ENCODE measurements at places on chromosomes 2 and 18. TPM values are rescaled to one million over a fixed set of nuclear protein-coding genes. Genes with fewer than 3 reads are reported as not detected.

- no peaks in the 10 kb centered on the region for H3K36me3 ChIP-seq
- peak overlapping the region; percentile 72 for H3K4me3 ChIP-seq
- H3K4me1 ChIP-seq, result peaks cover 22% of the 10 kb centered on the region
- peaks cover 8% of the 10 kb centered on the region for H3K27me3 ChIP-seq
- DNase-seq, result no peak
These were observed 644 bp upstream of the DYM start for GRCh38 chr18:49460976-49461601.

DNA sequence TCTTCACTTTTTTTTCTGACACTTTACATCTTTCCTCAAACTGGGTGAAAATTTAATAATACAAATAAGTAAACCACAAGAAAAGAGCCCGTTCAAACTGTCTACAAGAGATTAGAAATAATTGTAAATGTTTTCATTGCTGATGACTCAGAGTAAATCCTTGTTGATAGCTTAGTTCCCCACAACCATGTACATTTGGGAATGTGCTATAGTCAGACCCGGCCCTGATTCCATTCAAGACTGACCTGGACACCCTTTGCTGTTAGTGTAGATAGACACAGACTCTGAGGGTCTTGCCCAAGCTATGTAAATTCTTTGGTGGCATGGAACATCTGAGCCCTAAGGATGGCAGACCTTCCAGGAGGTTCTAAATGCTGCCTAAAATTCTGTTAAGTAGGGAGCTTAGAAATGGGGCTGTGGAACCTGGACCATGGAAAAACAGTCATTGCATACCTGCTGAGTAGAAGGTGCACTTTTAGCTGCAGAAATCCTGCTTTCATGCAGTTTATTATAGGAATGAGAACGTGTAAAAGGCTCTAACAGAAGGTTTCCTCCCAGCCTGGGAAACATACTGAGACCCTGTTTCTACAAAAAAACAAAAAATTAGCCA is 3.7 kb downstream of the MALT1 start:
- DNase-seq, result no peak
- H3K4me3 ChIP-seq, result no peak overlapping the region
- no peak overlapping the region for H3K27ac ChIP-seq
- no peaks in the 10 kb centered on the region for H3K27me3 ChIP-seq
- no peaks in the 10 kb centered on the region for H3K36me3 ChIP-seq

- DNase-seq, result no peak
- H3K4me3 ChIP-seq, result no peak overlapping the region
- no peaks in the 10 kb centered on the region for H3K36me3 ChIP-seq
- no peaks in the 10 kb centered on the region for H3K27me3 ChIP-seq
- no peak overlapping the region for H3K27ac ChIP-seq
- no peaks in the 10 kb centered on the region for H3K4me1 ChIP-seq
These were observed 7.8 kb downstream of the ANTXR1 start for GRCh38 chr2:69020496-69021426.

GRCh38 chr2:206190689-206191088 is 31.0 kb downstream of the EEF1B2 start:
- no peaks in the 10 kb centered on the region for H3K27me3 ChIP-seq
- no peak overlapping the region for H3K4me3 ChIP-seq
- no peaks in the 10 kb centered on the region for H3K36me3 ChIP-seq
- no peak for DNase-seq
- peaks cover 3% of the 10 kb centered on the region for H3K4me1 ChIP-seq
- no peak overlapping the region for H3K27ac ChIP-seq

- peak; percentile 39 for DNase-seq
- H3K36me3 ChIP-seq, result no peaks in the 10 kb centered on the region
- H3K27ac ChIP-seq, result no peak overlapping the region
- no peaks in the 10 kb centered on the region for H3K27me3 ChIP-seq
These were observed 11.9 kb downstream of the SLC14A2 start for GRCh38 chr18:45627204-45627526.

- H3K36me3 ChIP-seq, result no peaks in the 10 kb centered on the region
- no peak for DNase-seq
- no peaks in the 10 kb centered on the region for H3K4me1 ChIP-seq
- H3K27me3 ChIP-seq, result no peaks in the 10 kb centered on the region
- no peak overlapping the region for H3K27ac ChIP-seq
- no peak overlapping the region for H3K4me3 ChIP-seq
These were observed 79.4 kb upstream of the SRD5A2 start for GRCh38 chr2:31660165-31660564.

GRCh38 chr18:42854558-42854957 is 260.9 kb downstream of the RIT2 start:
- no peaks in the 10 kb centered on the region for H3K36me3 ChIP-seq
- no peaks in the 10 kb centered on the region for H3K27me3 ChIP-seq
- H3K4me3 ChIP-seq, result no peak overlapping the region
- H3K4me1 ChIP-seq, result no peaks in the 10 kb centered on the region
- H3K27ac ChIP-seq, result no peak overlapping the region
- no peak for DNase-seq

GRCh38 chr18:3458952-3459853 is 9.2 kb downstream of the TGIF1 start:
- peak overlapping the region; percentile 59 for H3K27ac ChIP-seq
- no peaks in the 10 kb centered on the region for H3K27me3 ChIP-seq
- peaks cover 62% of the 10 kb centered on the region for H3K4me1 ChIP-seq
- DNase-seq, result no peak
- no peak overlapping the region for H3K4me3 ChIP-seq

GRCh38 chr2:110720547-110720946 is 11.8 kb upstream of the ACOXL start:
- no peaks in the 10 kb centered on the region for H3K4me1 ChIP-seq
- H3K27ac ChIP-seq, result no peak overlapping the region

GRCh38 chr2:69559442-69560146 is 83.9 kb downstream of the AAK1 start:
- DNase-seq, result peak; percentile 81
- no peaks in the 10 kb centered on the region for H3K4me1 ChIP-seq
- no peaks in the 10 kb centered on the region for H3K36me3 ChIP-seq
- no peak overlapping the region for H3K27ac ChIP-seq
- no peaks in the 10 kb centered on the region for H3K27me3 ChIP-seq
- H3K4me3 ChIP-seq, result no peak overlapping the region

- no peak overlapping the region for H3K4me3 ChIP-seq
- DNase-seq, result no peak
- no peaks in the 10 kb centered on the region for H3K36me3 ChIP-seq
- H3K27ac ChIP-seq, result no peak overlapping the region
- no peaks in the 10 kb centered on the region for H3K27me3 ChIP-seq
- no peaks in the 10 kb centered on the region for H3K4me1 ChIP-seq
These were observed 218.4 kb upstream of the TRIB2 start for GRCh38 chr2:12498286-12498685.

DNA sequence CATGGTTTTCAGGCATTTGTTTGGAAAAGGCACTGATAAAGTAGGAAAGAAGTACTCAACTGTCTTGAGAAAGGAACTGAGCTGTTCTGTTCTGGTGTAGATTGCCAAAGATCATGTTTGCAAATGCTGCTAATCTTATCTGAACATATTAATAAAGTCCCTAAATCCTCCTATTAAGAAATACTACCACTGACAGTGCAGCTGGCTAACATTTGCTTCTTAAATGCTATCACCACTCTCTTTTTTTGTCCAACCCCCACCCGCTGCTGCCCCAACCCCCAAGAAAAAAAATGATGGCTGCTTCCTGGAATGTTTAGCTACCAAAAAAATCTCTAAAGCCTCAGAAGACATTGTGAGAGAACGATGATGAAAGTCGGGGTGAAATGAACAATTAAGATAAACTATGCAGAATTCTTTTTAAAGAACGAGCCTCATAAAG is 130.7 kb downstream of the CCBE1 start:
- no peak for DNase-seq
- H3K27me3 ChIP-seq, result no peaks in the 10 kb centered on the region
- H3K4me1 ChIP-seq, result peaks cover 18% of the 10 kb centered on the region
- no peak overlapping the region for H3K27ac ChIP-seq

DNA sequence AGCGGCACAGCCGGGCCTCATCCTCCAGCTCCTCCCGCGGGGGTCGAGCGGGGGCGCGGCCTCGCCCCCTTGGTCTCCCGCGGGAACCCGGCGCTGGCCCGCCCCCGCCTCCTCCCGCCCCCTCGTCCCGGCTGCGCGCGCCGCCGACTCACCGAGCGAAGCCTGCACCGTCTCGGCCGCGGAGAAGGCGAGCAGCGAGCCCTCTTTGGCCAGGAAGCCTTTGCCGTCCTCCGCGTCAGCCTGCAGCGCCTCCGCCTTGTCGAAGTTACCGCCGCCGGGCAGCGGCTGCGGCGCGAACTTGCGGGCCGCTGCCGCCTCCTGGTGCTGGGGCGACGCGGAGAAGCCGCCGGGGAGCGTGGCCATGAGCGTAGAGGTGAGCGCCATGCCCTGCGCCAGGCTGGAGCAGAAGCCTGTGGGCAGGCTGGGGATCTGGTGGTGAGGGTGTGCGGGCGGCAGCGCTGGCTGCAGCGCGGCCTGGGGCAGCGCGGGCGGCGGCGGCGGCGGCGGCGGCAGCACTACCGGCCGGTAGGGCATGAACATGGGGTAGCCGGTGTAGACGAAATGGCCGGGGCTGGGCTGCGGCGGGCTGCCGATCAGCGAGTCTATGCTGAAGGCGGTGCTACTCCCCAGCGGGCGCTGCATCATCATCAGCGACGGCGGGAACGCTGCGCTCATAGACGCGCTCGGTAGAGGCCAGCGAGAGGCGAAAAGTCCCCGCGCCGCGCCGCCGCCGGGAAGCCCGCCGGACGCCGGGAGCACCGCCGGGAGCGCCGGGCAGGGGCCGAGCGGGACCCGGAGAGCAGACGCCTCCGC is 683 bp downstream of the GBX2 start:
- peak overlapping the region; percentile 49 for H3K4me3 ChIP-seq
- peaks cover 61% of the 10 kb centered on the region for H3K4me1 ChIP-seq
- peak; percentile 86 for DNase-seq
- H3K36me3 ChIP-seq, result no peaks in the 10 kb centered on the region
- H3K27ac ChIP-seq, result no peak overlapping the region

GRCh38 chr2:102116630-102117471 is 25.7 kb upstream of the IL1R1 start:
- no peak overlapping the region for H3K4me3 ChIP-seq
- H3K27ac ChIP-seq, result no peak overlapping the region
- H3K4me1 ChIP-seq, result peaks cover 2% of the 10 kb centered on the region
- no peak for DNase-seq
- no peaks in the 10 kb centered on the region for H3K27me3 ChIP-seq

GRCh38 chr2:172119089-172119488 is 16.4 kb upstream of the DLX2 start:
- no peaks in the 10 kb centered on the region for H3K27me3 ChIP-seq
- no peak overlapping the region for H3K4me3 ChIP-seq
- H3K36me3 ChIP-seq, result no peaks in the 10 kb centered on the region
- H3K4me1 ChIP-seq, result no peaks in the 10 kb centered on the region

DNA sequence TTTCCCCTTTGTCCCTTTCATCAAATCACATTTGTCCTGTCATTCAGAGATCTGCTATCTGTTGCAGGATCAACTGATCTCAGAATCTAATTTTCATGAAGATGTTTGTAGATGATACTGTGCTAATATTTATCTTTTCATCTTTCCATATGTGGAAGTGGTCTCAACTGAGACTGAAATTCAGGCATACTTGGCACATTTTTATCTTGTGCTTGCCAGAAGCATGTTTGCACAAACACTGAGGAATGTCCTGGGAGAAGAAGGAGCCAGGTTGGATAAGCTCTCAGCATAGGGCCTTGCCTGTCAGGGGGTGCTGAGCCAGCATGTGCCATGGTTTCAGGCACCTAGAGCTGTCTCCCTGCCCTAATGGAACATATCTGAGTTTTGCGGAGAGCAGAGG is 24.5 kb upstream of the MMADHC start:
- H3K27ac ChIP-seq, result no peak overlapping the region
- H3K36me3 ChIP-seq, result no peaks in the 10 kb centered on the region
- no peaks in the 10 kb centered on the region for H3K27me3 ChIP-seq
- no peaks in the 10 kb centered on the region for H3K4me1 ChIP-seq
- no peak for DNase-seq
- no peak overlapping the region for H3K4me3 ChIP-seq

GRCh38 chr2:54634564-54635511 is 88.6 kb upstream of the EML6 start:
- no peaks in the 10 kb centered on the region for H3K27me3 ChIP-seq
- H3K36me3 ChIP-seq, result peaks cover 8% of the 10 kb centered on the region
- no peaks in the 10 kb centered on the region for H3K4me1 ChIP-seq

DNA sequence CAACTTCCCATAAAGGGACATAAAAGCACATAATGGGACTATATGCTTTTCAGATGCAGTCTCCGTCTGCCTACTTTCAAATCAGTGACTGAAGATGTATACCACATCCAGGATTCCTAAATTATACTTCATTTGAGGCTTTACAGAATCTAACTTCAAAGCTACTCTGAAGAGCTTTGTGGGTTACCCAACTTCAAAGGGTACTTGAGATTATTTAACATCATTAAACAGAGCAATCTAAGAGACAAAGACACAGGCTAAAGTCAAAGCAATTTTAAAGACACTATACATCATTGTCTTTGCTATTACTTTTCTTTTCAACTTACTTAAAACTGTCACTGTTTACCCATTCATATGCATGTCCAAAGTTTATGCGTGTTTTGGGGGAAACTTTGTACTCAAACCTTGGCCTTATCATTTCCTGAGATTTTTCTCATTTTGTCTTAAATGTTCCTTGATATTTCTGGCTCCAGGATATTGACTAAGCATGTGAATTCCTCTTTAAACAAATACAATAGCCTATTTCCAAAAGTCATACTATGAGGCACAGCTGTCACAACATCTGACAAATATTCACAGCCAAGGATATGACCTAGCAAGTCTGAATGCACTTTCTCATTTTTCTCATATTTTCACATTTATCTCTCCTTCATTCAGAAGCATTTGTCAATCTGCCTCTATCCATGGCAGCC is 1985.1 kb upstream of the PIK3C3 start:
- DNase-seq, result no peak
- peaks cover 7% of the 10 kb centered on the region for H3K4me1 ChIP-seq
- H3K4me3 ChIP-seq, result no peak overlapping the region
- H3K27me3 ChIP-seq, result no peaks in the 10 kb centered on the region

GRCh38 chr2:225122007-225122406 is 79.7 kb upstream of the DOCK10 start:
- no peak overlapping the region for H3K27ac ChIP-seq
- DNase-seq, result no peak
- H3K36me3 ChIP-seq, result no peaks in the 10 kb centered on the region
- H3K4me1 ChIP-seq, result no peaks in the 10 kb centered on the region

DNA sequence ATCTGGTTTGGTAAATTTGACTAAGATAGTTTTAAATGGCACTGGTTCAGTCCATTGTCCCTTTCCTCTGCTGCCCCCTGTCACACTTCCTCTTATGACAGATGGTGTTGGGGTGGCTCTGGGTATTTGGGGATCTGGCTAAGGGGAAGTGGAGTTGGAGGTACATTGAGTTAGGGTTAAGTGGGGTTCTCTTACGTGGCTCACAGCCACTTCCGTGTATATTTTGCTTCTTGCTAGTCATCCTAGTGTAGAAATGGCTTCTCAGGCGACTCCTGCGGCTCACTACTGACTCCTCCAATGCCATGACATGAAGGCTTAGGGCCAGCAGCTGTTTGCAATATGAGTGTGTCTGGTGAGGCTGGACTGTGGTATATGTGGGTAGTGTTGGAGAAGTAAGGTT is 187.0 kb downstream of the HAUS1 start:
- H3K4me3 ChIP-seq, result no peak overlapping the region
- no peak for DNase-seq
- H3K36me3 ChIP-seq, result no peaks in the 10 kb centered on the region
- H3K4me1 ChIP-seq, result peaks cover 4% of the 10 kb centered on the region
- no peak overlapping the region for H3K27ac ChIP-seq
- H3K27me3 ChIP-seq, result no peaks in the 10 kb centered on the region

Gene KLHL29
- 1.6 TPM for total RNA-seq

Gene PSMA8
- not detected for total RNA-seq

Gene GDF7
- total RNA-seq, result not detected

Gene MBD1
- 32.7 TPM for total RNA-seq

Gene SERPINB11
- not detected for total RNA-seq

Gene ST6GAL2
- 12.8 TPM for total RNA-seq

Gene SCYGR4
- not detected for total RNA-seq
